ENCODE measurements at places on chromosomes 3 and 15. TPM values are rescaled to one million over a fixed set of nuclear protein-coding genes. Genes with fewer than 3 reads are reported as not detected.

GRCh38 chr3:45551214-45552010 lies 43.1 kb upstream of the LIMD1 start:
- no peak overlapping the region for H3K27ac ChIP-seq
- H3K4me1 ChIP-seq, result peaks cover 10% of the 10 kb centered on the region
- DNase-seq, result no peak
- no peak overlapping the region for H3K4me3 ChIP-seq
- H3K36me3 ChIP-seq, result peaks cover 4% of the 10 kb centered on the region

GRCh38 chr3:138941259-138941885 lies 5.6 kb downstream of the FOXL2 start:
- peaks cover 3% of the 10 kb centered on the region for H3K36me3 ChIP-seq
- H3K27ac ChIP-seq, result no peak overlapping the region
- peaks cover 30% of the 10 kb centered on the region for H3K4me1 ChIP-seq
- peak; percentile 56 for DNase-seq

DNA sequence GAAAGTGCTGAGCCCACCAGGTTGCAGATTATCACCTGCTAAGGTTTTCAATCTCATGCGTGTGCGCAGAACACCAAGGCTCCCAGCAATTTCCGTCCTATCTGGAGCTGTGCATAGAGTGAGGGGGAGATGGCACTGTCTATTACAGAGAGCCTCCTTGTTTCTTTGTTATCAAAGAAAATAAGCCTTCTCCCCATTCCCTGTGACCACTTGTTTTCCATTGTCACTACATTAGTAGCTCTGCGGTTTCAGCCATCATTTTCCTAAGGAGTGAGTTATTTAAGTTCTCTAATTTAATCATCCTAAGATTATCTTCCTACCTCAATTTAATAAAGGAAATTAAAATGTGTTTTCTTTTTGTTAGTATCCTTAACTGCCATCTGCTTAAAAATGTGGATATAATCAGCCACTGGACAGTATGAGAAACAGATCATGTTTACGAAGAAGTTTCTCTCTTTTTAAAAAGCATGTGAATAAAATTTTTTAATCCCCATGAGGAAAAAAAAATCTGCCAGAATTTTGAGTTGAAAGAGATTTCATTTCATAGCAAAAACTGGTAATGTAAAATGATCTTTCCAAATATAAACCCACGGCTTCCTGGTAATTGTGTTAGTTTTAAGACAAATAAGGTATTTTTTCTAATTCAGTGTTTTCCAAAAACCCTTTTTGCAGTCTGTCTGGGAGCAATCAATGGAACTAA lies 172.3 kb upstream of the UBE2E1 start:
- H3K4me1 ChIP-seq, result peaks cover 3% of the 10 kb centered on the region
- no peak for DNase-seq
- H3K27ac ChIP-seq, result no peak overlapping the region
- peaks cover 15% of the 10 kb centered on the region for H3K27me3 ChIP-seq
- no peaks in the 10 kb centered on the region for H3K36me3 ChIP-seq
- no peak overlapping the region for H3K4me3 ChIP-seq

GRCh38 chr3:40129981-40130380 lies 179.5 kb upstream of the EIF1B start:
- no peaks in the 10 kb centered on the region for H3K36me3 ChIP-seq
- DNase-seq, result no peak

- peaks cover 10% of the 10 kb centered on the region for H3K4me1 ChIP-seq
- H3K27ac ChIP-seq, result no peak overlapping the region
These were observed 62.5 kb downstream of the RPN1 start for GRCh38 chr3:128588147-128588546.

GABRA5 gene
- not detected for total RNA-seq

GRCh38 chr3:104521606-104522336 lies 844.9 kb upstream of the ALCAM start:
- no peaks in the 10 kb centered on the region for H3K36me3 ChIP-seq
- H3K27me3 ChIP-seq, result peaks cover 2% of the 10 kb centered on the region
- DNase-seq, result no peak
- no peaks in the 10 kb centered on the region for H3K4me1 ChIP-seq
- H3K27ac ChIP-seq, result no peak overlapping the region

- peaks cover 8% of the 10 kb centered on the region for H3K27me3 ChIP-seq
- no peaks in the 10 kb centered on the region for H3K4me1 ChIP-seq
- no peaks in the 10 kb centered on the region for H3K36me3 ChIP-seq
- DNase-seq, result no peak
- H3K4me3 ChIP-seq, result no peak overlapping the region
These were observed 21.0 kb upstream of the TMEM45A start for GRCh38 chr3:100471444-100471843.

DNA sequence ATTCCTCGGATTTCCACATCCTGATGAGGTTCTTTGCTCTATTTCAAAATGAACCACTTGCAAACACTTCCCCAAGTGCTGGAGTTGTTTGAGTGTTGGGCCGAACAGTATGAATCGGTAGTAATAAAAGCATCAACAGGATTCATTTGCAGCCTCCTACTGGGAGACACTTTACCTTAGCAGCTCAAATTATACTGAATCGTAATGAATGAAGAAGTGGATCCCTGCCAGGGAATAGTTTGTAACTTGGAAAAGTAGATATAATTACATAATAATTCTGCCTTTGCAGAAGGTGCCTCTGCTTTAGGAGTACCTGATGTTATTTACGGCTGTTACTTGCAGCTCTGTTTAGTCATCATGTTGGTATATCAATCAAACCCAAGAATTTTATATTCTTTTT lies 669.1 kb downstream of the CADM2 start:
- no peaks in the 10 kb centered on the region for H3K27me3 ChIP-seq
- H3K4me3 ChIP-seq, result no peak overlapping the region
- no peaks in the 10 kb centered on the region for H3K36me3 ChIP-seq

GRCh38 chr3:172646439-172647015 lies 64.3 kb downstream of the NCEH1 start:
- H3K36me3 ChIP-seq, result peaks cover 7% of the 10 kb centered on the region
- H3K4me3 ChIP-seq, result no peak overlapping the region
- H3K27ac ChIP-seq, result no peak overlapping the region
- no peaks in the 10 kb centered on the region for H3K27me3 ChIP-seq

GRCh38 chr3:197355713-197356112 lies 57.3 kb upstream of the DLG1 start:
- DNase-seq, result no peak
- H3K4me1 ChIP-seq, result no peaks in the 10 kb centered on the region
- H3K27me3 ChIP-seq, result peaks cover 3% of the 10 kb centered on the region
- no peak overlapping the region for H3K4me3 ChIP-seq
- no peak overlapping the region for H3K27ac ChIP-seq
- H3K36me3 ChIP-seq, result no peaks in the 10 kb centered on the region

POC1A gene
- 20.8 TPM for total RNA-seq

CTXND1 gene
- not detected for total RNA-seq

GRCh38 chr15:25609371-25609770 lies 170.5 kb upstream of the UBE3A start:
- H3K4me3 ChIP-seq, result no peak overlapping the region
- DNase-seq, result no peak
- H3K36me3 ChIP-seq, result no peaks in the 10 kb centered on the region
- H3K27me3 ChIP-seq, result peaks cover 5% of the 10 kb centered on the region
- no peaks in the 10 kb centered on the region for H3K4me1 ChIP-seq
- H3K27ac ChIP-seq, result no peak overlapping the region

- H3K4me3 ChIP-seq, result no peak overlapping the region
- no peak overlapping the region for H3K27ac ChIP-seq
- no peaks in the 10 kb centered on the region for H3K27me3 ChIP-seq
These were observed 23.6 kb downstream of the FAH start for GRCh38 chr15:80176443-80176842.

- H3K4me3 ChIP-seq, result no peak overlapping the region
- no peak for DNase-seq
- H3K27me3 ChIP-seq, result no peaks in the 10 kb centered on the region
- H3K36me3 ChIP-seq, result peaks cover 5% of the 10 kb centered on the region
- no peaks in the 10 kb centered on the region for H3K4me1 ChIP-seq
- H3K27ac ChIP-seq, result no peak overlapping the region
These were observed 22.1 kb downstream of the CLPX start for GRCh38 chr15:65163041-65163440.

Measured in activated naive CD8-positive, alpha-beta T cell treated with anti-CD3 and anti-CD28 coated beads, Interleukin-2, amount 10 ng/mL, durations not matched to agents 7 days and 5 days (primary cell).